Adrenal gland (tissue), 19 donors: ENCODE measurements at places on chromosomes 4 and X. TPM values are rescaled to one million over a fixed set of nuclear protein-coding genes. Genes with fewer than 3 reads are reported as not detected.

Gene PRPS1
- 41.5 TPM for total RNA-seq

Gene FAAH2
- 2.9 TPM for total RNA-seq

Gene STARD8
- total RNA-seq = 10.4 TPM

Gene RS1
- not detected for total RNA-seq

Gene TCEAL7
- total RNA-seq = 8.7 TPM

Gene UCP1
- not detected for total RNA-seq

Gene EVC2
- total RNA-seq = 1.6 TPM

Gene CYBB
- total RNA-seq = 153 TPM

Gene GBA3
- total RNA-seq = not detected

Gene IL1RAPL1
- total RNA-seq = not detected

Gene TKTL2
- not detected for total RNA-seq

Gene TCEAL6
- 5.2 TPM for total RNA-seq

Gene ATP2B3
- total RNA-seq = 13.2 TPM

Gene RAB9B
- 1.3 TPM for total RNA-seq

Gene FAM149A
- 5.4 TPM for total RNA-seq

Gene SHOX
- total RNA-seq = not detected

Gene UGT2B17
- not detected for total RNA-seq

Gene PPARGC1A
- total RNA-seq = 8.0 TPM

Gene MAP9
- 7.3 TPM for total RNA-seq
